ENCODE measurements at places on chromosomes 13 and 19. TPM values are rescaled to one million over a fixed set of nuclear protein-coding genes. Genes with fewer than 3 reads are reported as not detected.

- peak; percentile 83 for DNase-seq
- H3K4me3 ChIP-seq: no peak overlapping the region
- peaks cover 18% of the 10 kb centered on the region for H3K27me3 ChIP-seq
- H3K36me3 ChIP-seq: no peaks in the 10 kb centered on the region
- no peak overlapping the region for H3K27ac ChIP-seq
Observed at GRCh38 chr19:2356036-2356646, 3.9 kb upstream of the TMPRSS9 start.

- H3K4me1 ChIP-seq: peaks cover 10% of the 10 kb centered on the region
- DNase-seq: peak; percentile 68
- no peaks in the 10 kb centered on the region for H3K27me3 ChIP-seq
- no peak overlapping the region for H3K27ac ChIP-seq
- peaks cover 62% of the 10 kb centered on the region for H3K36me3 ChIP-seq
Observed at GRCh38 chr13:110636701-110637201, 21.4 kb downstream of the NAXD start.

The XRCC1 gene
- total RNA-seq: 22.7 TPM

DNA sequence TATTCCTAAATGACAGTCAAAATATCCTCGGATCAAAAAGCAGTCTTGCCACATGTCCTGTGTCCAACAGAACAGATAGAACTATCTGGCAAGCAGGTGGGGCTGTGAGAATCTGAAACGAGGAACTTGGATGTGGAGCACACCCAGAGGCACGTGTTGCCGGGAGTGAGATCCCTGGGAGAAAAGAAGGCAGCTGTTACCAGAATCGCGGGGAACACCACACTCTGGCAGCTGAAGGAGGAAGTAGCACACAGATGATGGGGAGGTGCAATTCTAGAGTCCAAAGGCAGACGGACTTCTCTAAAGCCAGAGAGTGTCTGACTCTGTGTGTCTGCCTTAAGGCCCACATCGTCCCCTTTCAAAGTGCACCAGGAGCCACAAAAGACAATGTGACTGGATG lies 22.3 kb downstream of the SLC7A1 start:
- H3K4me3 ChIP-seq: no peak overlapping the region
- peak overlapping the region; percentile 57 for H3K27ac ChIP-seq
- no peaks in the 10 kb centered on the region for H3K27me3 ChIP-seq
- no peak for DNase-seq
- no peaks in the 10 kb centered on the region for H3K36me3 ChIP-seq

DNA sequence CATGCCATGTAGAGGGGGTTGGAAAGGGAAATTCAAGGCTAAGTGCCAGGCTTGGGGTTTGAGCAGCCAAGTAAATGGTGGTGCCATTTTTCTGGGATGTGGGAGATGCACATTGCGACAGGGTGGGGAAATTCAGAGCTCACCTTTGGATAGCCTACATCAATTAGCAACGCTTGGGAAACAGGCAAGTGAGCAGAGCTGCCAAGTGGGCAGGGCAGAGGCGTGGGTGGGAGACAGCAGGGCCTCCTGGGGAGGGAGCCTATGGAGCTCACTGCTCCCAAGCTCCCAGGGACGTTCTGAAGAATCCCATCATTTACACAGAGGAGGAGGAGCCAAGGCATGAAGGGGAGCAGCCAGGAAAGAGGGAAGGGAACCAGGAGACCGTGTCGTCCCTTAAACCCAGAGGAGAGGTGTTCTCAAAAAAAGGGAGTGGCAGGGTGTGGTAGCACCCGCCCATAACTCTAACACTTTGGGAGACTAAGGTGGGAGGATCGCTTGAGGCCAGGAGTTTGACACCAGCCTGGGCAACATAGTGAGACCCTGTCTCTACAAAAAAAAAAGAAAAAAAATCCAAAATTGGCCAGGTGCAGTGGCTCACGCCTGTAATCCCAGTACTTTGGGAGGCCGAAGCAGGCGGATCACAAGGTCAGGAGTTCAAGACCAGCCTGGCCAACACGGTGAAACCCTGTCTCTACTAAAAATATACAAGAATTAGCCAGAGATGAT lies 11.5 kb upstream of the CCNE1 start:
- DNase-seq: no peak
- H3K36me3 ChIP-seq: no peaks in the 10 kb centered on the region
- H3K27me3 ChIP-seq: peaks cover 12% of the 10 kb centered on the region
- H3K4me1 ChIP-seq: peaks cover 6% of the 10 kb centered on the region

DNA sequence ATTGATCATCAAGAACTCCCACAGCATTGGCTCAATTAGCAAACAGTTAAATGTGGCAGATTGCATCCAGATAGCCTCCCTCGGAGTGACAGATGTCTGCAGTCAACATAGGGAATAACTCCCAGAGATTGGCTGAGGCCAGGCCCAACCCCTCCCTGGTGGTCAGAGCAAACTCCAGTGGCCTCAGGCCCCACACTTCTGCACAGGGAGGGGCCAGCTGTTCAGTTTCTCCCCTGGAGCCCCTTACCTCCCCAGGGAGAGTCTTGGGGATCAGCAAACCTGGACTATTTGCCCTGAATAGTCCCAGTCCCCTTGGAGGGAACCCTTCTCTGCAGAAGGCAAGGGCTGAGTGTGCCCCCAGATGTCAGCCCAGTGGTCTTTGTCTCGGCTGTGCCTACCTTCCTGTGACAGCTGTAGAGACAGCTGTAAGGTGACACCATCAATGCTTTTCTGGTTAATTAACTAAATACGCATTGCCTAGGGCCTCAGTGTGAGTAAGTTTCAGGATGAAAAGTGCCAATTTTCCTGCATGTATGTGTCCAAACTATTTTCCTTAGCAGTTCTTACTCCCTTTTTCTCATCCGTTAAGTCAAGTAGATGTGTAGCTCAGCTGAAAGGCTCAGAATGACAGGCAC lies 102.7 kb upstream of the UQCRFS1 start:
- H3K27ac ChIP-seq: no peak overlapping the region
- no peak overlapping the region for H3K4me3 ChIP-seq
- no peak for DNase-seq
- no peaks in the 10 kb centered on the region for H3K27me3 ChIP-seq

The NALCN gene
- 10.6 TPM for total RNA-seq

- no peaks in the 10 kb centered on the region for H3K4me1 ChIP-seq
- H3K4me3 ChIP-seq: no peak overlapping the region
- no peaks in the 10 kb centered on the region for H3K36me3 ChIP-seq
- H3K27me3 ChIP-seq: no peaks in the 10 kb centered on the region
- H3K27ac ChIP-seq: no peak overlapping the region
- DNase-seq: no peak
Observed at GRCh38 chr13:48993150-48993549, 17.4 kb downstream of the FNDC3A start.

The INSL3 gene
- total RNA-seq: not detected

DNA sequence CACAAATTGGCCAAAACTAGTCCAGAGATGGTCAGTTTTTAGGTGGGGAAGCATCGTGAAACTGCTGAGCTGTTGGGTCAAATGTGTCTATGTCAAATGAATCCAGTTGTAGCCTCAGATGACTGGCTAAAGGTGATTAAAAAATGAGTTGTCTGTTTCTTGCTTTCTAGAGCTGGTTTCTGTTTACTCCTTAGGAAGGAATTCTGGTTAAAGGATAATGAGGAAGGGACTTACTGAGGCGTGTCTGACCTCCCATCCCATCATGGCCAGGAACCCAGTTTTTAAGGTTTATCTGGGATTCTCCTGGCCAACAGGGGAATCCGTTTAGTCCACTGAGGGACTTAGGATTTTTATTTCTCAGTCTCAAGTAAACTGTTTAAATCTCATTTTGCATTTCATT lies 256.5 kb downstream of the UQCRFS1 start:
- no peak overlapping the region for H3K4me3 ChIP-seq
- DNase-seq: no peak
- H3K27me3 ChIP-seq: no peaks in the 10 kb centered on the region
- H3K36me3 ChIP-seq: no peaks in the 10 kb centered on the region
- H3K4me1 ChIP-seq: peaks cover 10% of the 10 kb centered on the region

The PRDX2 gene
- 156 TPM for total RNA-seq

DNA sequence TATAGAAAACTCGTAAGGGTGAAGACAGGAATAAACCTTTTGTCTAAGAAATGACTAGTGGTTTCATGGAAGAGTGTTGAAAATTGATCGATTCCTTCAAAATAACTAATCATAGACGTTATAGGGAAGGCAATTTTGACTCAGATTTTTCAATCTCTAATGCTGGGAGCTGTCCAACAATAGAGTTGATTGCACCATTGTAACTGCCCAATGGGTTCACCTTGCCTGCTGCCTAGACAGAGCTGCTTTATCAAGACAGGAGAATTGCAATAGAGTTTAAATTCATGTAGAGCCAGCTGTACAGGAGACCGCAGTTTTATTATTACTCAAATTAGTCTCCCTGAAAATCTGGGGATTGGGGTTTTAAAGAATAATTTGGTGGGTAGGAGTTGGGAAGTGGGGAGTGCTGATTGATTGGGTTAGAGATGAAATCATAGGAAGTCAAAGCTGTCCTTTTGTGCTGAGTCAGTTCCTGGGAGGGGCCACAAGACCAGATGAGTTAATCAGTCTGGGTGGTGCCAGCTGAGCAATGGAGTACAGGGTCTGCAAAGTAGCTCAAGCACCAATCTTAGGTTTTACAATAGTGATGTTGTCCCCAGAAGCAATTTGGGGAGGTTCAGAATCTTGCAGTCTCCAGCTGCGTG lies 16.8 kb upstream of the ADGRE2 start:
- H3K36me3 ChIP-seq: no peaks in the 10 kb centered on the region
- no peaks in the 10 kb centered on the region for H3K4me1 ChIP-seq
- H3K27ac ChIP-seq: no peak overlapping the region
- DNase-seq: no peak

- H3K27me3 ChIP-seq: no peaks in the 10 kb centered on the region
- no peak overlapping the region for H3K4me3 ChIP-seq
- H3K4me1 ChIP-seq: no peaks in the 10 kb centered on the region
Observed at GRCh38 chr13:106874323-106874722, 306.4 kb upstream of the ARGLU1 start.

DNA sequence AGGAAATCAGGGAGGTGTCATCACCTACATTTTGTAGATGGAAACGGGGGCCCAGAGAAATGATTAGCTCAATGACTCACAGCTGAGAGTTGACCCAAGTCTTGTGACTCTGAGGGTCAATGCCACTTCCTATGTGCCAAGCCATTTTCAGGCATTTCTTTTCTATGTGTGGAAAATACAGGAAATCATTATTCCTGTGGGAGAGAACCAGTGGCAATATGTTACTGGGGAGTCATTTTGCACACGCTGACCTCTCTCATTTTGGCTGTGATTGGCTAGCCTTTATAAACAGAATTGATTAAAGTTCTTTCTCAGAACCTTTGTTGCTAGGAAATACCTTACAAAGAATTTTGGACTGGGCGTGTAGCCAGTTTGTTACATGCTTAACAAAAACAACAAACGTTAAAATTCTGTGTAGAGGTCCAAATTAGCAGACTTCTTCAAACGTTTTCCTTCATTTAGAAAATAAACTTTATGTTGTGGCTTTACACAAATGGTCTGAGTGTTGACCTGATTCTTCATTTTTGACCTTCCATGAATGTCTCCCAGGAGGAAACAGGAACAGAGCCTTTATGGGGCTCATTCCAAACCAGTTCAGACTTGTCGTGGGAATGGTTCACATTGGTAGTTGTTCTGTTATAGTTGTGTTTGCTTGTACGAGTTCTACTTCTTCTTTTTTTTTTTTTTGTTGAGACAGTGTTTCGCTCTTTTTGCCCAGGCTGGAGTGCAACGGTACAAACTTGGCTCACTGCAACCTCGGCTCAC lies 11.4 kb downstream of the PCCA start:
- H3K27me3 ChIP-seq: no peaks in the 10 kb centered on the region
- H3K4me3 ChIP-seq: no peak overlapping the region
- H3K27ac ChIP-seq: peak overlapping the region; percentile 72

- peak overlapping the region; percentile 15 for H3K4me3 ChIP-seq
- H3K27ac ChIP-seq: peak overlapping the region; percentile 16
- DNase-seq: no peak
- no peaks in the 10 kb centered on the region for H3K27me3 ChIP-seq
- no peaks in the 10 kb centered on the region for H3K36me3 ChIP-seq
Observed at GRCh38 chr13:110109140-110109783, 197.7 kb downstream of the COL4A1 start.

The SPIB gene
- total RNA-seq: not detected

The C2CD4C gene
- total RNA-seq: not detected

The ZNF677 gene
- 14.1 TPM for total RNA-seq

The CLEC17A gene
- under 0.01 TPM for total RNA-seq

The IGFLR1 gene
- 0.72 TPM for total RNA-seq

- H3K27ac ChIP-seq: no peak overlapping the region
- peaks cover 6% of the 10 kb centered on the region for H3K4me1 ChIP-seq
- no peaks in the 10 kb centered on the region for H3K27me3 ChIP-seq
- DNase-seq: peak; percentile 58
Observed at GRCh38 chr19:46995492-46995891, 24.1 kb upstream of the NPAS1 start.

DNA sequence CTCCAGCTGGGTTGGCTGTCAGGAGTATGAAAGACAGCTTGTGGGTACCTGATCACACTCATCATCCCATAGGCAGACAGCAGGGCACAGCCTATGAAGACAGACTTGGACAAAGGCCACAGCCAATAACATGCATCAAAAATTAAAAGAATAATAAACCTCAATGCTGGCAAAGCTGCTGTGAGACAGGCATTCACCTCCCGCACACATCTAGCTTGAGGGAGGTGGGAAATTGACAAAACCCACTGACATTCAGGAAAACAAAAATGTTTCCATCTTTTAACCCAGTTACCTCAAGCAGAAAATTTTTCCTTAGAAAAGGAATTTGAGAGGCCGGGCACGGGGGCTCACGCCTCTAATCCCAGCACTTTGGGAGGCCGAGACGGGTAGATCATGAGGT lies 14.4 kb downstream of the IL12RB1 start:
- no peak overlapping the region for H3K27ac ChIP-seq
- H3K4me3 ChIP-seq: no peak overlapping the region
- no peaks in the 10 kb centered on the region for H3K4me1 ChIP-seq

- no peak overlapping the region for H3K4me3 ChIP-seq
- no peaks in the 10 kb centered on the region for H3K4me1 ChIP-seq
- no peaks in the 10 kb centered on the region for H3K27me3 ChIP-seq
- DNase-seq: peak; percentile 17
Observed at GRCh38 chr19:39937094-39937720, 2.8 kb upstream of the FCGBP start.
